ENCODE measurements at places on chromosomes 2 and 18. TPM values are rescaled to one million over a fixed set of nuclear protein-coding genes. Genes with fewer than 3 reads are reported as not detected.

DNA sequence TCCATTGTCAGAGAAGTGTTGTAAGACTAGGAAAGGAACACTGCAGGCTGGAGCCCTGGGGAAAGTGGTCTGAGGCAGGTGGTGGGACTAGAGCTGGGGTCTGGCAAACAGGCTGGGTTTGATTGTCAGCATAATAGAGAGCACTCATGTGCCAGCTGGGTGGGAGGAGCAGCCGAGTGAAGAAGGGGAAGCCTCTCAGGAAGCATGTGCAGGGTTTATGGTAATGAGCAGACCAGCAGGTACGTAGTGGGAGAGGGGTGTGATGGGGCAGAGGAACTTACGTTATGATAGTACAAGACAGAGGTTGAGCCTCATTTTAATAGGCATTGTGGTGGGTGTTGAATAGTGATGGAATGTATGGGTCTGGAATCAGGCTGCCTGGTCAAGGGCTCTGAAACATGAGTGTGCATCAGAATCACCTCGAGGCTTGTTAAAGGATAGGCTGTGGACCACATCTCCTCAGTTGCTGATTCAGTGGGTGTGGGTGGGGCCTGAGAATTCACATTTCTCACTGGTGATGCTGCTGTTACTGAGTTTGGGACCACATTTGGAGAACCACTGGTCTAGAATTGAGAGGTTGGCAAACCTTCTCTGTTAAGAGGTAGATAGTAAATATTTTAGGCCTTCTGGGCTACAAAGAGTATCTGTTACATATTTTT, 1.7 kb upstream of the MGAT5 start:
- no peak for DNase-seq

Gene MEP1B
- not detected for total RNA-seq

GRCh38 chr2:16654833-16655444, 10.7 kb downstream of the CYRIA start:
- DNase-seq = no peak

DNA sequence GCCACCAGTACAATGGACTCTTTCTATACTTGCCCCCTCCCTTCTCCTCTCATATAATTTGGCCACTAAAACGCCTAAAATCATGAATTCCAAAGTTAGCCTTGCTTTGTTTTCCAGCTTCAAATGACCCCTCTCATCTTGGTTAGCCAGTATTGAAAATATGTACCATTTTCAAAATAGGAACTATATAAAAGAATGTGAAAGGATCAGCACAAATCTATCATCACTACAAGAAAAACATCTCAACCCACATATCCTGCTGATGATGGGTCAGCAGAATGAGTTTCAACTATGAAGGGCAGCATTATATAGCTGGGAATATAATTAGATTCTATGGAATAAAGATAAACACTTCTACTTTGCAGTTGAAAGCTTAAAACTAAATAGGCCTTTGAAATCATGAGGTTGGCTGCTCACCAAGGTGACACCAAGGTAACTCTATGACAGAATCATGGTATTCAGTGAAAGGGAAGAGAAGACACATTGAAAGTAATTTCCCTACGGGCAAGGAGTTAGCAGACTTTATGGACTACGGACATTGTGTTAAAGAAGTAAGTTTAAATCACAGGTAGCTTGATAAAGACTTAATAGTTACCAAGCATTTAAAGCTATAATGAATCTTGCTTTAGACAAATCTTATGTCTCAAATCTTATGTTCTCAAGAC, 873.0 kb downstream of the CPS1 start:
- DNase-seq = no peak

- DNase-seq = no peak
These were observed 26.9 kb downstream of the EML4 start for GRCh38 chr2:42196070-42196402.

DNA sequence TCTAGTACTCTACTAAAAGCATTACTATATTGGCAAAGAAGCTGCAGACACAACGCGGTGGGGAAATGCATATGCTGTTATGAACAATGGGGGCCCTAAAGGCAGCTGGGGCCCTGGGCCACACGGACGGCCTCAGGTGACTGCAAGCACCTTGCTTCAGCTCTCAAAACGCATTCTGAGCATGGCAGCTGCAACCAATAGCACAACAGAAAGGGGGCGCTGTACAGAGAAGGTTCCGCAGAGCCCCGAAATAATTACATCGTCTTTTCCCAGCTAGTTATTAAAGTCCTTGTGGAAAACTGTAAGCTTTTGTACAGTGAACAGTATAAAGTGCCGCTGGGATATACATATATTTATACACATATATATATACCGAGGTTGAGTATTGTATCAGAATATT, 45.3 kb upstream of the PXDN start:
- DNase-seq = no peak

GRCh38 chr2:142140434-142140845, 9.6 kb upstream of the LRP1B start:
- DNase-seq = no peak

- no peak for DNase-seq
These were observed 144.5 kb upstream of the TCF4 start for GRCh38 chr18:55732227-55733106.

Gene RPRM
- total RNA-seq = not detected

- no peak for DNase-seq
These were observed 100.1 kb upstream of the ASAP2 start for GRCh38 chr2:9106338-9107167.

Gene CAPN14
- 0.17 TPM for total RNA-seq

Gene AMMECR1L
- total RNA-seq = 15.7 TPM

Gene CELF4
- total RNA-seq = not detected

DNA sequence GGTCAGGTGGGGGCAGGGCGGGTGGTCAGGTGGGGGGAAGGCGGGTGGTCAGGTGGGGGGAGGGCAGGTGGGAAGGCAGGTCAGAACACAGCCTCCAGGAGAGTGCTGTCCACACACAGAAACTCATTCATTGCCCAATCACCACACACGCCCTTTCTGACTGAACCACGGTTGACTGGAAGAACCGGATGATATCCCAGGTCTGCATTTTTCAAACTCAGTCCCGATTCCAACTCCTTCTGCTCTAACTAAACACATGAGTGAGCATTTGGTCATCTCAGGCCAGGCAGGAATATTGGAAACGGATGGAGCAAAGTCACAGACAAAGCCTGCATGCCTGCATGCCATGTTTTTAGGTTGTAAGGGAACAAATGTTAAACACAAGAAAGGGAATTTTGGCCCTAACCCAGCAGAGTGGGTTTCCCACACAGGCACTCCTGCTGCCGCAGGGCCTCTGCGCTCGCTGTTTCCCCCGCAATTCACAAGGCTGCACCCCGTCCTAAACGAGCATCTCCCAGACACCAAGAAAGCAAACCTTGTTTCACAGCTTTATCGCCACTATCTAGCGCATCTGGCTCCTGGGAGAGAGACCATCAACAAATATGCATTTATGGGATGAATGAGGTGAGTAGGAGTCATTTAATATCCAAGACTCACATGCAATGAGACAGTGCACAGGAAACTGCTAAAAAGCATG, 100.1 kb downstream of the ZNF516 start:
- no peak for DNase-seq

DNA sequence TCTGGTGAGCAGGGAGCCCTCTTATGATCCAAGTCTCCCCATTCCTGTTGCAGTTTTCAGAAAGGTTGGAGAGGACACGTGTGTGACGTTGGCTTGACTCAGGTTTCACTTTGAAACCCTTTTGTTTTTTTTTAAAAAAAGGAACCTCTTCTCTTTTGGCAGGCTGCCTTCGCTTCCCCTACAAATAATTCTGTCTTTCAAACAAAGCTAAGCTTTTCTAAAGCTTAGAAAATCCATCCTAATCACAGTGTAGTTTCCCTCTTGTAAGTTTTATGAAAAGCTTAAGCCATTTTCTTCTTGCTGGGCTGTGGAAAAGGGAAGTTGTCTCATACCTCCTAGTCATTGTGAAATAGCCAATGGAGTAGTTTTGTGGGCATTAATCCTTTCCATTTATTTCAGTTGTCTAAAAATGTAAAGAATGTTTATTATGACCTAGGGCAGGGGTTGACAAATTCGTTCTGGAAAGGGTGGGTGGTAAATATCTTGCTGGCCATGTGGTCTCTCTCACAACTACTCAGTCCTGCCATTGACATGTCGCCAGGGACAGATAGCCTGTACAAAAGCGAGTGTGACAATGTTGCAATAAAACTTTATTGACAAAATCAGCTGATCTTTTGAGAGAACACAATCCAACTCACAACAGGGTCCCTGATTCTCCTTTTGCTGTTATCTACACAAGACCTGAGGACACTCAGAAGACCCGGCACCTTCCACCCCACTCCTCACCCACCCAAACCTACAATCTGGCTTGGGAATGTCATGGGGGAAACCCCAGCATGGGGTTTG, 878.8 kb downstream of the RNF144A start:
- DNase-seq = no peak

- no peak for DNase-seq
These were observed 206.5 kb upstream of the ZSWIM2 start for GRCh38 chr2:187055463-187055862.

- DNase-seq = no peak
These were observed 36.9 kb downstream of the SUMO1 start for GRCh38 chr2:202201220-202202160.

Gene RAB17
- total RNA-seq = not detected

- DNase-seq = no peak
These were observed 62.5 kb upstream of the SMAD2 start for GRCh38 chr18:47992976-47993375.

Gene RBM45
- total RNA-seq = 17.4 TPM

DNA sequence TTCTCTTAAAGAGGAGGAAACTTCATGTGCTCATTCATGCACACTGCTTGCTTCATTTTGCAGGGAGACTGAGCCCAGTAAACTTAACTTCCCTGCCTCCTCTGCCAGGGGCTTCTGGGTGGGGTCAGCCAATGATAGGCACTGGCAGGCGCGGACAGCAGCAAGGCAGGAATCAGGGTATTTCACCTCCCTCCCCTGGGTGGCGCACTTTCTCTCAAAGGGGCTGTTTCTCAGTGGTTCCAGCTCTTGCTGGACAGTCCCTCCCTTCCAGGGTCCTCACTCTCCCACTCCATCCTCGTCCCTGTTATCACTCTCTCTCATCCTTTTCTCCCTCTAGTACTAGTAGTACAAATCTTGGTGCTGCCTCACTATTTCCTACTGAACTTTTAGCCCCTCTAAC, 320.5 kb upstream of the ZNF521 start:
- DNase-seq = no peak

- no peak for DNase-seq
These were observed 834.8 kb downstream of the CPS1 start for GRCh38 chr2:211391189-211391567.

DNA sequence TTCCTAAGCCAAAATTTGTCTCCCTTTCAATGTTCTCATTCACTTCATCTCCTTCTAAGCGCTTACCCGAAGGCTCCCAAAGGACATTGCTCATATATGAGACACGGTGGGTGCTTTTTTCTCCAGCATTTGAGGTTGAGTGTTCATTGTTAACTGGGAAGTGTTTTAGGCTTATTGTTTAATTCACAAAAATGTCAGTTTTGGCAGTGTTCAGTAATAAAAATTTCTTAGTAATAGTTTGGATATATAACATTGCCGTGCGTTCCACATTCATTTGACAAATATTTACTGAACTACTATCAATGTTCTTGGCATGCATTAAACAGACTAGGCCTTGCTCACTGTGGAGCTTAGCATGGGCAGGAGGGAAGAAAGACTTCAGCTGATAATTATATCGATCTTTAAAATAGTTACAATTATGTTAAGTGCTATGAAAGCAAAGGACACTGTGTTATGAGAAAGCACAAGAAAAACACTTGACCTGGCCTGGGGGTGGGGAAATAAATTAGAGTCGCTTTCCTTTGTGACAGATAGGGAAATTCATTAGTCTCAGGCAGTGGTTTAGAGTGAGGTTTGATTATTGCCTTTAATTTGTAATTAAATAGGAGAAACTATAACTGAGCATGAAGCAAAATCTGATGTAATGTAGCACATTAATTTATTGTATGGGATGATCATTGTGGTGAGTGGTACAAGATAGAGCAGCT, 82.2 kb upstream of the DOCK10 start:
- no peak for DNase-seq

Gene CYP26B1
- total RNA-seq = not detected

Gene SERPINB2
- 2.9 TPM for total RNA-seq

DNA sequence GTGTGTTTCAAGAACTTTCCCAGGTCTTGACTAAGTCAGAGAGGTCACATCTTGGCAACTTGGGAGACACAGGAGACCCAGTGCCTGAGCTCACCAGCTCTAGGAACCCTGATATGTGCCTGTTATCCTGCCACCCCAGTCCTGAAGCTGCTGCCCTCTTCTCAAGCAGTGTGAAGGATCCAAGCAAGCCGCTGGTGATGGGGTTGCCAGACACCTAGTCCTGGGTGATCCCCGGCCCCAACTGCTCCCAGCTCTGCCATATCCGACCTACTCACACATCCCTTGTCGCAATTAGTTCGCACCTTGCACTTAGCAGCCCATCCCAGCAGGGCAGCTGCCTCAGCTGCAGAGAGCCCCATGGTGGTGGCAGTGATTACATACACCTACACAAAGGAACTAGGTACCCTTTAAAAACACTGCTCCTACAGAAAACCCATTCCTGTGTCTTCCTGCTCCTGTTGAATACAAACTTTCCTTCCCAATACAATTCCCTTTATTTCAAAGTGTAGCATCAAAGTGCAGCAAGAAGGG, 247.2 kb upstream of the RAB12 start:
- DNase-seq = no peak

DNA sequence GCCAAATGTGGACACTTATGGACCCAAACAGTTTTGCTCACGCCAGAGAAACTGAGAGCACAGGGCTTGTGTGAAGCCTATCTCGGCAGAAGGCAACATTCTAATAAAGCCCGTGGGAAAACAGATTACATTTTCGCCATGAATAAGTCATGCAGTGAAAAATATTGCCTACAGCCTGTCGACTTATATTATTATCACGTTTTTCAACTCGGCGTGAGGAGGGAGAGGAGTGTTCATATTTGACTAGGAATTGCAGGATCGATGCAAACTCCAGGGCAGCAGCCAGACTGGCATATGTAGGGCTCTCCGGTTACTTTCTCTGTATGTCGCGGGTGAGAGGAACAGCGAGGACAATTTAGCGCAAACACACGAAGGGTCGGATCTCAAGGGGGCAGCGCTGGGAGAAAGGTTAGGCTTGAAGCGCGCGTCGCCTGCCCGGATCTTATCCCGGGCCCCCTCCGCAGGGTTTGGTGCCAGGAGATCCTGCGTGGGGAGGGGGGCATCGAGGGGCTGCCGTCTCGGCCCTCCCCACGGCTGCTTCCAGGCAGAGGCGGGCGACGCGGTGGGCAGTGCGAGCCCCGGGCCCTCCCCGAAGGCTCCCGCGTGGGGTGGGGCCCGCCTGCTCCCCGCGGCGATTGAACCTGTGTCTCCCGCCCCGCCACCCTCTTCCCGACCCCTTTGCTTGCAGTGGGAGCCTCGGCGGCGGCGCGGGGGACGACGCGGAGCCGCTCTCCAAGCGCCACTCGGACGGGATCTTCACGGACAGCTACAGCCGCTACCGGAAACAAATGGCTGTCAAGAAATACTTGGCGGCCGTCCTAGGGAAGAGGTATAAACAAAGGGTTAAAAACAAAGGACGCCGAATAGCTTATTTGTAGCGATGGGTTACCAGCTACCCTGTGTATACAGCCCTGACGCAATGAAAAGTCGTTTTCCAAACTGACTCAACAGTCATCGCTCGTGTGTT, 4.4 kb downstream of the ADCYAP1 start:
- DNase-seq = peak; percentile 27

Gene COL5A2
- 2.2 TPM for total RNA-seq

All from activated naive CD8-positive, alpha-beta T cell treated with anti-CD3 and anti-CD28 coated beads, Interleukin-2, amount 10 ng/mL, durations not matched to agents 7 days and 5 days (primary cell).